ENCODE measurements at places on chromosomes 1 and 21.

GRCh38 chr1:1628754-1629429, 3.1 kb upstream of the MMP23B start:
- DNase-seq = no peak

- DNase-seq = peak; percentile 27
Observed at GRCh38 chr1:6581561-6582305, 1.9 kb downstream of the ZBTB48 start.

- DNase-seq = no peak
Observed at GRCh38 chr1:159879136-159879535, 16.7 kb upstream of the VSIG8 start.

GRCh38 chr1:14486401-14487201, 111.9 kb upstream of the KAZN start:
- DNase-seq = no peak

GRCh38 chr1:202311875-202312635, 29.7 kb downstream of the UBE2T start:
- no peak for DNase-seq

DNA sequence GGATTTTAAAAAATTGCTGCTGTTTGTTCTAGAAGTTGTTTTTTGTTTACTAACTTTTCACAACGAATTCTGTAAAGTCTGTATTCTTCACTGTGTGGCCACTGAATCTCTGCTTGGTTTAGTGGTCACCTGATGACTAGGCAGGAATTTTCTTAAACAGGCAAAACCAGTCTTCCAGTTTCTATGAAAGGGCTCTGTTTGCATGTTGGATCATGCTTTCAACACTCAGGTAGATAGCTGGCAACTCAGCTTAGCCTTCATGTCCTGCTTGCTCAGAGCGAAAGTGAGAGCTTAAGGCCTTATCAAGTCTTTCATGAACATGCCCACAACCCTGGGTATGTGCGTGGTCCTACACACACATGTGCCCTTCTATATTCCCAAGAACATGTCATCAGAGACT, 52.4 kb upstream of the CCDC190 start:
- DNase-seq = no peak

DNA sequence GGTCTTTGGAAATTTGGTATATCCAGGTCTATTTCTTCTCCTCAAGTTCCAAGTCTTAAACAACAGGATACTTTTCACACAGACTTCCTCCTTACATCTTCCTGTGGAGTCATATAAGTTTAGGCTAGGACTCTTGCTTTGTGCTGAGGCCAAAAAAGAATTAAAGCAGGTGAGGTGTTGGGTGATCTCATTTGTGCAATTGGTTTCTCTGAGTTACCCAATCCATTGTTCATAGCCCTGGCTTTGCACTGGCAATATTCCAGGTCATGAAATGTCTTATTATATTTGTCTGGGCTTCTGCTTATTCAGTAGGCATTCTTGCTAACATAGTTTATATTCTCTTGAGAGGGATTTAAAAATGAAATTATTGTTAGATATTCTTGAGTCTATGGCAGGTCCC, 14.1 kb upstream of the KIAA0040 start:
- no peak for DNase-seq

DNA sequence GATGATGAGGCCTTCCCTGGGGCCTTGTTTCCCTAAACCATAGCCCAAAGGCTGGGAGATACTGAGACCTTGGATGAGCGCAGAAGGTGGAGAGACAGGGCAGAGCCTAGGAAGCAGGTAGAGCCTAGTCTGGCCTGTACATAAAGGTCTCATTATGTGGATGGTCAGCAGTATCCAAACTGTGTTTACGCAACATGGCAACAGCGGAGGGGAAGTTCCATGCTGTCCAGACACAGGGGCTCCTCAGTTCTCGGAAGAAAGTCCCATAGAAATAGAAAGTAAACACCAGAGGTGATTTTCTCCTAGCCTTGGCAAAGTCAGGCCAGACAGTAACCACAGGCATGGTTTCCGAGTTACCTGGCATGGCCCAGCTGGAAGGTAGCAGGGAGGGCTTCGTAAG, 42.1 kb upstream of the MPZL1 start:
- no peak for DNase-seq

- no peak for DNase-seq
Observed at GRCh38 chr1:148333875-148334338, 149.2 kb downstream of the PPIAL4G start.

GRCh38 chr1:181257117-181257516, 168.6 kb downstream of the IER5 start:
- no peak for DNase-seq

- no peak for DNase-seq
Observed at GRCh38 chr1:86757272-86757984, 53.1 kb downstream of the SH3GLB1 start.

- no peak for DNase-seq
Observed at GRCh38 chr1:58755468-58755872, 28.4 kb downstream of the JUN start.

GRCh38 chr1:247111259-247111699, 7.1 kb upstream of the ZNF669 start:
- DNase-seq = no peak

DNA sequence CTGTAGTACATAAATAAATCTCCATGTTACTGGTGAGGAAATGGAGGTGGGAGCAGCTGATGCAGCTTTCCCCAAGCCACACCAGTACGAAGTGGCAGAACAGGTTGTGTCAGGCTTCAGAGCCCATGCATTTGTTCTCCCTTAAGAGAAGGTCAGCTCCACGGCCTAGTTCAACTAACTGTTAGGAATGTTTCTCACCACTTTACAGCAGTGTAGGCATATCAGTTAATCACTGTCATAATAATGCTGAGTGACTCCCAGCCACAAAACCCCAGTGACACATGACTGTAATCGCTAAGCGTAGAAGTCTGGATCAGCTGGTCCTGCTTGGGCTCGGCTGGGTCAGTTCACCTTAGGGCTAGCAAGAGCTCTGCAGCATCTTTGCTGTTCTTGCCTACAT, 90.4 kb downstream of the VPS26C start:
- no peak for DNase-seq

GRCh38 chr1:172746091-172746949, 87.4 kb downstream of the FASLG start:
- DNase-seq = peak; percentile 46

DNA sequence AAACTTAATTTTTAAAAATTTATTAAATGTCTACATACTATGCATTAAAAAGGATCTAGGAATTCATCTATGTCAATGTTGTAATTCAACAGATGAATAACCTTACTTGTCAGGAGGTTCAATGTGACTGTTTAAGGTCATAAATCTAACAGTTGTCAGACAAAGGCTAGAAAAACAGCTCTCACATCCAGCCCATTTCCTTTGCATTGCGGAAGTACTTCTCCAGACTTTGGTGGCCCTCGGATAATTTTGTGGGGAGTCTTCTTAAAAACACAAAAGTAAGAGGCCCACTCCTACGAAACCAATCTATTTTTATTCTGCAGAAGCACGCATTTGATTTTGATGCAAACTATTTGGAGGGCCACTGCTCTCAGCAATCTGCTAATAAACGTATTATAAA, 122.6 kb upstream of the CHRM3 start:
- no peak for DNase-seq

DNA sequence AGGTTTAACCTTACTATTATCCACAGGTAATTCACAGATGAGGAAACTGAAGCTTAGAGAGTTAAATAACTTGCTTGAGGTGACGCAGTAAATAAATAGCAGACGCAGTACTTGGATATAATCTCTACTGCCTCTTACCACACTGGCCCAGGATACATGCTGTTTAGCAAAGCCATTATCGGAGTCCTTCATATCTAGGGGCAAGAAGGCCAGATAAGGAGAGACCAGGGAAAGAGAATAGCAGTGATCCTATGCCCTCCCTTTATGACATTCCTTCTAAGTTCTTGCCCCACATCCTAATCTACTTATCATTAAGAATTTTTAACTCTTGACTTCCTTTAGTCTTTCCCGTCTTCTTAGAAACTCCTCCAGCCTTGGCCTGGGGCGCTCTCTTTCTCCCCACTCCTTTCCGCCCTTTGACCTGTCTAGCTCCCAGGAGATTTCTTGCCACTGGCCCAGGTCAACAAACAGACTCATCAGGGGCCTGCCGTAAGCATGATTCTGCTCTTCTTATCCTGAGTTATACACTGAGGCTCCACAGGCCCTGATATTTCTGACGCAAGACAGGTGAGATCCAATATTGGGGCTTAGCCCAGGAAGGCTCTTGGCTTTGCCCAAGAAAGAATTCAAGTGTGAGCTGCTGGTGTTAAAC, 11.4 kb upstream of the SLAMF1 start:
- DNase-seq = no peak

DNA sequence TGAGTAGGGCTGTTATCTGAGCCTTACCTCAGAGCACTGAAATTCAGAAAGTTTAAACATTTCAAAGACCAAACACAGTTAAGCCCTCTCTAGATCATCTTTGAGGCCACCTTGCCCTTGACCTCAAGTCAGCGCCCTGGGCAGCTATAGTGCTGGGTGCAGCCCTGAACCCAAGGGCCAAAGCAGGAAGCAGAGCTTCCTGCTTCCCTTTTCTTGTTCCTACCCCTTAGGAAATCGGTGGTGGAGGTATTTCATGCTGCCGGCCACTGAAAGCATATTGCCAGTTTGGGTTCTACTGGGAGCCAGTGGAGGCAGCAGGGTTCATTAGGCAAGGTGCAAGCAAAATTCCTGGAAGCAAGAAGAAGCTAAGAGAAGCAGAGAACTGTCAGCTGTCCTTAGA, 26.1 kb downstream of the CD244 start:
- DNase-seq = no peak

DNA sequence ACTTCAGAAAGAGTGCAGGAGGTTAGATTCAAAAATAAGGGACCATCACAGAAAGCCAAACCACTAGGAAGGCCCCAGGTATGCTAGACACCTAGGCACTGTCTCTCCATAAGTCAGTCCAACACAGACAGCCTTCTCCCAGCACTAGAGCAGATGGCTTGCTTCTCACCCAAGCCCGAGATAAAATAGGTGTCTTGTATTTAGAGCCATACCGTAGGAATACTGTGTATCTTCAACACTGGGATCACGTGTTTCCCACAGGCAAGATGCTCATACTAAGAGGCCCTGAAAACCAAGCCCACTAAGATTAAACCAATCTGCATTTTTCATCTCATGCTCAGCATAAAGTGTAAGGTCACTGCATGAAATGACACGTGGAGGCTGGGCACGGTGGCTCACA, 223.3 kb upstream of the KAZN start:
- DNase-seq = no peak

GRCh38 chr1:230632273-230632873, 9.9 kb upstream of the COG2 start:
- DNase-seq = peak; percentile 29

DNA sequence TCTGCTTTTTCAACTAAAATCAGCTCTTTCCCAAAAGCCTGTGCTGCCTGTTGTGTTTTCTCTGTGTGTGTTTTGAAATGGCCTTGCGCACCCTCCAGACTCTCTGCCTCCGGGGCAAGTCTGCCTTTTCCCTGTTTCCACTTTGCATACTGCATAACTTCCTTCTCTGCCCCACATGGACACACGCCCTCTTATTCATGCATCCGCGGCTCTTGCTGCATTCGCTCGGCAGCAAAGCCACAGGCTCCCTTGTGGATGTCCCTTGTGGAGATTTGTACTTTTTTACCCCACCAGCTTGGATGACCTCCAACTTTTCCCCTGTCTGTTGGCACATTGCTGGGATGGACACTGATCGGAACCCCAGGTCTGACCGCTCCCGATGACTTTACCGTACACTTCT, 147.6 kb downstream of the ADSS2 start:
- DNase-seq = no peak

DNA sequence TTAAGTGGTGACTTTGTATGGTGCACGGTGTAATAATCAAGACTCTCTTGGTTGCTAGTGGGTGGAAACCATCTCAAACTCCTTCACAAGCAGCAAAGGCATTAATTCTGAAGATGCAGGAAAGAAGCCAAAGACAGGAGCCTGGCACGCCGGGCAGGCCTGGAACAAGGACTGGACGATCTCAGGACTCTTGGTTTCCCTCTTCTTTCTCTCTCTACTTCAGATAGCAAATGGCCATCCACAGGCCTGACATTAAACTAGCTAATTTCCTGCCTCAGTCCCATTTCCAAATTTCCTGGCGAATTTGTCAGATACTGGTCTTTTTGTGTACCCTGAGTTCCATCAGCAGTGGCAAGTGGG, 28.2 kb downstream of the STYXL2 start:
- no peak for DNase-seq

DNA sequence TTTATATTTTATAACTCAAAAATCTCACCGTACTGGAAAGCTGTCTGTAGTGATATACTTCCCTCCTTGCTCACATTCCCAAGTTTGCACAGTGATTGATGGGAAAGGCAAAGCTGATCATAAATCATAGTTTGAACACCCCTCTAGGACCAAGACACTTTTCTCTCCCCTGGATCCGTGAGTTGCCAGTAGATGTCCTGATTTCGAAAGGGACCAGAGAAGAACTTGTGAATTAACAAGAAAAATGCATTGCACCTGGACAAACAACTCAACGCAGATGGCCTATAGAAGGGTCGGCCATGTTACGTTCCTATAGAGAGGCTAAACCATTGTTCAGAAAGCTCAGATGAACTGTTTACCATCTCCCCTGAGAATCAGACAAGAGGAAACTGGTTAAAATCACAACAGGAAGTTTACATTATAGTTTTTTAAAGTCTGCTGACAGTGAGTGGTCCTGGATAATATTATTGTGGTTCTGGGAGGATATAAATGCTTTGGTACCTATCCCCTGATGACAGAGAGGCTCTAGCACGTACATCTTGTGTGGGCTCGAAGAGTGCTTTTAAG, 124.0 kb upstream of the SLC45A1 start:
- no peak for DNase-seq

- no peak for DNase-seq
Observed at GRCh38 chr1:186435336-186435735, 25.6 kb downstream of the PDC start.

DNA sequence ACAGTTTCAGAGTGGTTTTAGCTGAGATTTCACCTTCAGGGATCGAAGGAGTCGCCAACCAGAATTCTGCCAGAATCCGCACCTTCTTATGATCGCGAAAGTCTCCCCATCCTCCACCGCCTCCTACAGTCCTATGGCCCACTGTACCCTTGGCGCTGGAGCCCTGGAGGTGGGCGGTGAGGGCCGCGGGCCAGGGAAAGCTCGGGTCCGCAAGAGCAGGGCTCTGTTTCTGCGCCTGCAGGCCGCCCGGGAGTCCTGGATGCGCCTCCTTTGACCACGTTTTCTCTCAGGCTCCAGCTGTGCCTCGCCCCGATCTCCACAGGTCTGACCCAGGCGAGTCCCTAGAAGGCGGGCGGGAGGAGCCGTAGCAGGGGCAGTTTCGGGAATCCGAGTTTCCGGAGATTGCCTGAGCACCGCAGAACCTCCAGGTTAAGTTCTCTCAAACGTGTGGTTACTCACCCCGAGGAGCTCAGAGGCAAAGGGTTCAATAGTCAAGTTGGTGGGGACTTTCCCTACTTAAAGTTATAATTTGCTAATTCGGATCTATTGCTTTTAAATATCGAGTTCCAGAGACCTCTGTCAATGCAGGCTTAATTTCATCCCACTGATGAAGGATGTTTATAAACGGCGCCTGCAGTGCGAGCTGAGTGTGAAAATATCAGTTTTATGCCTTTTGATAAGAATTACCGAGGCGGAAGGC, 3.2 kb upstream of the LHX8 start:
- no peak for DNase-seq
